ENCODE measurements at places on chromosomes 2 and 18.

GRCh38 chr2:39666491-39667101, 879 bp downstream of the TMEM178A start:
- DNase-seq = no peak

DNA sequence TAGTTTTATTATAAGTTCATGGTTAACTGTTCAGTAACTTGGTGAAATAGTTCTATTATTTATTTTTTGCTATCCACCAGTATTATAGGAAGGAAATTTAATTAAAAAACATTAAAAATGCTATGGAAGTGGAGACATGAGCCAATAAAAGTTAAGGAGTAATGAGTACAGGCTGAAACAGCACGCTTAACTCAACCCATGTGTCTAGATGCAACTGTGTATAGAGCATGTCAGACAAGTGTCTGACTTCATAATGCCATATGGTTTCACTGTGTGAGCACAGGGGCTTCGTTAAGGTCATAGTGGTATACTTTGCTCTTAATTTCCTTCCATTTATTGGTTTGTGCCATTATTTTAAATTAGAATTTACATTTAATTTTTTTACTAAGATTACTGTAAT, 566.8 kb upstream of the NRP2 start:
- DNase-seq = no peak

DNA sequence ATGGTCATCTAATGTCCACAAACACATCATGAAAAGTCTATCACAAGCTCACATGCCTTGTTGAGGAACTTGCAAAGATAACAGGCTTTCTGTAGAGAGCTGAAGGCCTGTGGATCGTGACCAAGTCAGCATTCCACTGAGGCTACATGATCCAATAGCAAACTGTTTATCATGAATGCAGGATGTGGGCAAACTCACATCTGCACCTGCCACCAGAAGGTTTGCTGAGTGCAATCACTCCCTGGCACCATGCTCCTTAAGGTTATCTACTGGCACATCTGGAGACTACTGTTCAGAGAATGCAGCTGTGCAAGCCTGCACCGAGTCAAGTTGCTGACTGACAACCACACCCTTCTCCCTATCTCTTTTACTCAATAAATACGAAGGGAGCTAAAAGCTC, 67.3 kb upstream of the ACAA2 start:
- no peak for DNase-seq

DNA sequence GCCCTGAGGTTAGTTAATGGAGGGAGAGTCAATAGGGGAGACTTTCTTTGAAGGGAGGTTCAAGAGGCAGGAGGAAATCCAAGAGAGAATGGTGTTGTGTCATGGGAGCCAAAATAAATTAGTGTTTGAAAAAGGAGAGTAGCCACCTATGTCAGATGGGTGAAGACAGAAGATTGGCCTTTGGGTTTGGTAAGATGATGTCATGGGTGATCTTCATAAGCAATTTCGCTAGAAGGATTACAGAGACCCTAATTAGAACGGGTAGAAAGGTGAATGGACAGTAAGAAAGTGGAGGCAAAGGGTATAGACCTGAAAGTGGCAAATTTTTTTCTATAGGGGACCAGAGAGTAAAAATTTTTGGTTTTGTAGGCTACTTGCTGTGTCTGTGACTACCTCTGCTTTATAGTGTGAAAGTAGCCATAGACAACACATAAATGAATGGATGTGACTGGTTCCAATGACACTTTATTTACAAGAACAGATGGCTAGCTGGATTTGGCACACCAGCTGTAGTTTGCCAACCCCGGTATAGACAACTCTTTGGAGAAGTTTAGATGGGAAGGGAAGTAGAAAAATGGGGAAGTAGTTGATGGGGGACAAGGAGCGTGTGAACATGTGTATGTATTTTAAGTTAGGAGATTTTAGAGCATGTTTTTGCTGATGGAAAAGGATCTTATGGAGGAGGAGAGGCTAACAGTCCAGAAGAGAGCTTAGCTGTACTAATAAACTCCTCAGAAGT, 9.3 kb downstream of the STAMBP start:
- DNase-seq = no peak

DNA sequence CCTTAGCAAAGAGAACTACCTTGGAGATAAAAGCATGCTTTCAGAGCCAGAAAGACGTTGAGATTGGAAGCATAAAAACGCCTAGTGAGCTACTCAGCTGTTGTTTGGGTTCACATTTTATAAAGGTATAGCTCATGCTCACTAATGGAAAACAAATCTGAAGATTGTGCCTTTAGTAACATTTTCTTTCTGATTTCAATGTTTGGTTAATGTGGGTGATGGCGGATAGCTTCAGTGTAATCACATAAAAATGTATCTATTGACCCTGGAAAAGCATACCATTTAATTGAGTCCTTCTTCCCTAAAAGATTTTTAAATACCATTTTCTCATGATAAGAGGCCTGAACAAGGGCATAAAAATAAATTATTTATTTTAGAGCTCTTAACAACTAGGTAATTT, 73.4 kb downstream of the DTNA start:
- no peak for DNase-seq

GRCh38 chr2:100986157-100986556, 15.9 kb upstream of the RPL31 start:
- DNase-seq = no peak

- DNase-seq = no peak
Measured at GRCh38 chr2:236793023-236794011, 223.7 kb downstream of the ACKR3 start.

DNA sequence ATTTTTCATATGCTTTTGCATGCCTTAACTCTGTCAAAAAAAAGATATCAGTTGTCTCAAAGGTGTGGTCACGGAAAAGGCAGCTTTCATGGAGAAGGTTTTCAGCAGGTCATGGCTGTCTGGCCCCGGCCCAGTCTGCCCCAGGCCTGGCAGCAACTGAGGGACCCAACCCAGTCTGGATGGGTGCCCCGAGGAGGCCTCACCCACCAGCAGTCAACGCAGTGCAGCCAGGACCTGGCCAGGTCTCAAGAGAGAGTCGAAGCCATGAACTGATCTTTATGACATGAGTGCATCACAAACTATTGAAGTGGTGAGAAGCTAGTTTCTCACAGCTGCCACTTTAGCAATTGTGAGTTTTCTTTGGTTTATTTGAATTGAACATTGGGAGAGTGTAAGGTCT, 7.9 kb downstream of the TUBB6 start:
- no peak for DNase-seq

DNA sequence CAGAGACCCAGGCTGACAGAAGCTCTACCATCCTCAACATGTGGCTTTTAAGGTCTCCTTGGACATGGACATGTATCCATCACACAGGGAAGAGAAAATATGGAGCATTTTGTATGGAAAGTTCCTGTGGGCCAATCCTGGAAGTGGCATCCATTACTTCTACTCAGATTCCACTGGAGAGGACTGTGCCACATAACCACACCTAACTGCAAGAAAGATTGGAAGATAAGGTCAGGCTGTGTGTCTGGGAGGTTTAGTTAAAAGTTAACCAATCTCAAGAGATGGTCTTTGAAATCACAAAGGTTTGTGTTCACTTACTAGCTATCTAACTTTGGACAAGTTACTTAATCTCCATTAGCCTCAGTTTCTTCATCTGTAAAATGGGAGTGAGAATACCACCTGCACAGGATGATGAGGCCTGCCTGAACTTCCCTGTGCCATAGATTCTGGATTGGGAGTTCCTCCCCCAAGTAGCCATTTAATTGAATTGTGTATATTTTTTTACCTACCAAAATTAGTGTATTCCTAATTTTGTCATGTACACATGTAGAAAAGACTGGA, 3.9 kb upstream of the ABCB11 start:
- no peak for DNase-seq

DNA sequence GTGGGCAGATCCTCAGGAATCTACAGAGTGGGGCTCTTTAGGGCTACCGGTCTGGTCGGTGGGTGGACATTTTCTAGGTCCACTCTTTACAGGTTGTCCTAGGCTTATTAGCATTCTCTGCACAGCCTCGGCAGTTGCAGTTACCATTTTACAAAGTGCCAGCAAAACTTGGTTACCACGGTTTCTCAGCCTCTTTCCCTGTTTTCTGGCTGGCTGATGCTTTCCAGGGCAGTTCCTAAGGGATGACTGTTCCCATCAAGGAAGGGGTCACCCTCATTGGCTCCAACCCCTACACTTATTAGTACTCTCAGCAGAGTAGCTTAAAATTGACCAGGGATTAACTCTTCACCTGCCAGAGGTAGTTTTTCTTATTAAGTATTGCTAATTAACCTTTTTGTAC, 2.0 kb upstream of the AQP4 start:
- no peak for DNase-seq
